ENCODE measurements at places on chromosomes 1 and 21. TPM values are rescaled to one million over a fixed set of nuclear protein-coding genes. Genes with fewer than 3 reads are reported as not detected.
A peak's percentile ranks its signal among the peaks of the same experiment; 100 is the strongest.

CRYAA gene
- total RNA-seq = not detected

PM20D1 gene
- total RNA-seq = 0.94 TPM

PKP1 gene
- total RNA-seq = not detected

FMOD gene
- not detected for total RNA-seq

HSD3B1 gene
- total RNA-seq = not detected

RIMS3 gene
- total RNA-seq = 5.4 TPM

SLC5A9 gene
- total RNA-seq = not detected

KDF1 gene
- total RNA-seq = not detected

INSRR gene
- total RNA-seq = 0.05 TPM

OR2T29 gene
- total RNA-seq = not detected

TNFSF18 gene
- not detected for total RNA-seq

PTPRC gene
- 700 TPM for total RNA-seq

CFAP45 gene
- 0.25 TPM for total RNA-seq

LRRC40 gene
- total RNA-seq = 24.7 TPM

DNA sequence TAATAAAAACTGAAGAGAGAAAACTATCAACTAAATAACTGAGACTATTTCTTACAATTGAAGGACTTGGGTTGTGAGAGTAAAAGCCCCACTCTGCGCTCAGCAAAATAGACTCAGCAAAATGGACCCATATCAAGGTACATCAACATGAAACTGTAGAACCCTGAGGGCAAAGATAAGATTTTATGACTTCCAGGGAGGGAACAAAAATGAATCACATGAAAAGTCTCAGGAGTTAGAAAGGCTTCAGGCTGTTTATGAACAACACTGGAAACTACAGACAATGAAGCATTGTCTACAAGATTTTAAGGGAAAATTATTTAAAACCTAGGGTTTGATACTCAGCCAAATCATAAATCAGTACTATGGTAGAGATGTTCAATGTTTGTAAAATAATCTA is 434.3 kb downstream of the PTPRC start:
- DNase-seq = no peak

DNA sequence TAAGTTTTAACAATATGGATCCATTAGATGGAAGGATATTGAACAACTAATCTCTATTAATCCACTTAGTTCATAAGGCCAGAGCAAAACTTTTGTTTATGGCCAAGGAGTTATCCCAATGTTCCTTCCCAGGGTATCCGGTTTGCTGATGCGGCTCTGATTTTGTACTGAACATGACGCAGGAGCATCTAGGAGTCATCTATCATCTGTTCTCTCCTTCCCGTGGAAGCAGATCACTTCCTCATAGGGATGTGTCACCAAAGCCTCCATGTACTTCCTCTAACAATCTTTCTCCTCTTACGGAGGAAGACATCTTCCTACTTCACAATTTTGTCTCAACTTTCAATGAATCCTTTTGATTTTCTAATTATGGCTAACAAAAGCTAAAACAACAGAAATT is 206.6 kb downstream of the APP start:
- DNase-seq = no peak

- DNase-seq = no peak
Measured at GRCh38 chr21:45737485-45738166, 94.1 kb downstream of the PCBP3 start.

- DNase-seq = no peak
Measured at GRCh38 chr1:205493241-205494085, 11.0 kb upstream of the CDK18 start.

- no peak for DNase-seq
Measured at GRCh38 chr1:59693406-59693805, 121.3 kb upstream of the HOOK1 start.

DNA sequence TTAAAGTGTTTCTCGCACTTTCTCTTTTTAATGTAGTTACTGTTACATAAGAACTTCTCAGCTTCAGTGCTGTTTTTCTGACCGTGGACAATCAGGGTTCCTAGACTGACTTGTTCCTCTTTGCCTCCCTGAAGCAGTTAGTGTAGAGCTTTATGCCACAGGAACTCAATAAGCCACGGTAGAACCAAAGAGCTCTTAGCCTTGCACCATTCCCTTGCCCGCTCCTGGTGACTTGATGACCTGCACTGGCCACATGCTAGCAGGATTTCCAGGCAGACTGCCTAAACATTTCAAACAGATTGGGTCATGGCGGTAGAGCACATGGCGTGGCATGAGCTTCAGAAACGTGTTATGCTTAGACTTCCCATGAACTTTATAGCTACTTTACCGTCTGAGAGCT is 18.8 kb upstream of the FASLG start:
- DNase-seq = no peak

GRCh38 chr1:168742994-168743650 is 14.1 kb upstream of the DPT start:
- no peak for DNase-seq

GRCh38 chr1:46301808-46302640 is 1.4 kb downstream of the LRRC41 start:
- DNase-seq = peak; percentile 46

DNA sequence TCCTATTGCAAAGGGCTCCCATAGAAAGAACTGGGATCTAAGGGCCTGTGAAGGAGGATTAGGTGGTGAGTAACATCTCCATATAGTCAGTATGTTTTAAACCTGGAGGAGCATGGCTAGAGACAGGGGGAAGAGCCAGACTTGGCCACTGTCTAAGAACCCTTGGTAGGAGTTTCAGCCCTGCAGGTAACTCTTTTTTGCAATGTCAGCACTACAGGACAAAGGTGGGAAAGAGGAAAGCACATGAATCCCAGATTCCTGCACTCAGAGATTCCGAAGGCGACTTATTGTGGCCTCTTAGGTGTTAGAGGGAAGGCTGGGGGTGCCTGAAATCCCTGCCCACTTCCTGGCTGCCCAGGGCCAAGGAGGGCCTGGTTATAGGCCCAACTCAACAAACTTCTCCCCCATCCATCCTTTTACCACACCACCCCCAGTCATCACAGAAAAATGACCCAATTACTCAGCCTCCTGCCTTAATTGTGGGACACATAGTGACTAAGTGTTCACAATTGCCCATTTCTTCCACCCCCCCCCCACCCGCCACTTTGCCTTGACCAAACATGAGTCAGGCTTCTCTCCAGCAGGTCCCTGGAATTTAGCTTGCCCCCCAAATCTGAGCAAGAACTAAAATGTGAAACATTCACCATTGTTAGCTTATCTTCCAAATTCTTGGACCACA is 1.9 kb upstream of the NTNG1 start:
- DNase-seq = no peak

GRCh38 chr1:239868058-239868832 is 223.4 kb upstream of the FMN2 start:
- DNase-seq = no peak

GRCh38 chr1:237093691-237094090 is 51.7 kb downstream of the RYR2 start:
- DNase-seq = no peak

- no peak for DNase-seq
Measured at GRCh38 chr1:226977643-226978431, 37.7 kb downstream of the COQ8A start.

DNA sequence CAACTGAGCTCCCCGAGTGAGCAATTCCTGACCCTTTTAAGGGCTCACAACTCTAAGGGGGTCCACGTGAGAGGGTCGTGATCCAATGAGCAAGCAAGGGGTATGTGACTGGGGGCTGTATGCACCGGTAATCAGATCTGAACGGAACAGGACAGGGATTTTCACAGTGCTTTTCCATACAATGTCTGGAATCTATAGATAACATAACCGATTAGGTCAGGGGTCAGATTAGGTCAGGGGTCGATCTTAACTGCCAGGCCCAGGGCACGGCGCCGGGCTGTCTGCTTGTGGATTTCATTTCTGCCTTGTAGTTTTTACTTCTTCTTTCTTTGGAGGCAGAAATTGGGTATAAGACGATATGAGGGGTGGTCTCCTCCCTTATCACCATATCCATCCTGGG is 30.7 kb upstream of the OPRD1 start:
- DNase-seq = no peak

DNA sequence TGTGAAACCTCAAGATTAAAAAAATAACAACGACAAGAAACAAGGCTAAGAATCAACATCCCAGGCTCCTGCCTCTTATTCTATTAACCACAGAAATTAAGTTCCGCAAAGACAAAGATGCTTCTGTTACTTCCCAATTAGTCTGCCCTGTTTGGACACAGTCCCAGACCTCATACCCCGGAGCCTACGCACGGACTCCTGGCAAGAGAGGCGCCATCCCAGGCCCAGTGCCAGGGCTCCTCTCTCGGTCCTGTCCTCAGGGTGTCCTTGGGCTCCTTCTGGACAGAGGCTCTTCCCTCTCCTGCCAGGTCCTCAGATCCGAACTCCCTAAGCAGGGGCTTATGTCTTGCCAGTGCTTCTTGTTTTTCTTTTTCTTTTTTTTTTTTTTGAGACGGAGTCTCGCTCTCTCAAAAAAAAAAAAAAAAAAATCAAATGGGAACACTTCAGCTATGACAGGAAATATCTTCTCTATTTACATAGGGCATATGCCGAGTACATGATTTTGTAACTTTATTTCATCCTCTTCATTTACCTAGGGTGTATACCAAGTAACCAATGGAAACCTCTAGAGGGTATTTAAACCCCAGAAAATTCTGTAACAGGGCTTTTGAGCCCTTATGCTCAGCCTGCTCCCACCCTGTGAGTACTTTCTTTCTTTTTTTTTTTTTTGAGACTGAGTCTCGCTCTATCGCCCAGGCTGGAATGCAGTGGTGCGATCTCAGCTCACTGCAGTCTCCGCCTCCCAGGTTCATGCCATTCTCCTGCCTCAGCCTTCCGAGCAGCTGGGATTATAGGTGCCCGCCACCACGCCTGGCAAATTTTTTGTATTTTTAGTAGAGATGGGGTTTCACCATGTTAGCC is 11.7 kb upstream of the ENO1 start:
- no peak for DNase-seq

GRCh38 chr1:111468717-111469100 is 5.1 kb upstream of the C1orf162 start:
- no peak for DNase-seq

GRCh38 chr1:91948501-91949355 is 473 bp upstream of the BRDT start:
- peak; percentile 35 for DNase-seq

DNA sequence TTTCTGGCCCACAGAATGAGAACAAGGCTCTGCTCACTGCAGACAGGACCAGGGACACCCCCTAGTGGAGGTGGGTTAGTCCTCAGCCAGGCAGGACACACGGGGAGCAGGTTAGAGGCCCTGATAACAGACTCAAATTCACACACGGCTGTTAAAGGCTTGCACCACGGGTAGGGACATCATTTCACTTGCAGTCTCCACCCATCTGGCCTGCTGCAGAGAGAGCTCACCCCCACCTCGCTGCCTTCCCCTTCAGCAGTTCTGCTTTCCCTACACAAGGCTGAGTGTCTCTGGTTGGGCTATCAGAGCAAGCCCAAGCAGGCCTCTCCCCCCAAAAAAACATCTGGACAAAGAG is 20.6 kb downstream of the MEF2D start:
- no peak for DNase-seq

GRCh38 chr1:233704898-233705723 is 91.2 kb downstream of the KCNK1 start:
- no peak for DNase-seq

DNA sequence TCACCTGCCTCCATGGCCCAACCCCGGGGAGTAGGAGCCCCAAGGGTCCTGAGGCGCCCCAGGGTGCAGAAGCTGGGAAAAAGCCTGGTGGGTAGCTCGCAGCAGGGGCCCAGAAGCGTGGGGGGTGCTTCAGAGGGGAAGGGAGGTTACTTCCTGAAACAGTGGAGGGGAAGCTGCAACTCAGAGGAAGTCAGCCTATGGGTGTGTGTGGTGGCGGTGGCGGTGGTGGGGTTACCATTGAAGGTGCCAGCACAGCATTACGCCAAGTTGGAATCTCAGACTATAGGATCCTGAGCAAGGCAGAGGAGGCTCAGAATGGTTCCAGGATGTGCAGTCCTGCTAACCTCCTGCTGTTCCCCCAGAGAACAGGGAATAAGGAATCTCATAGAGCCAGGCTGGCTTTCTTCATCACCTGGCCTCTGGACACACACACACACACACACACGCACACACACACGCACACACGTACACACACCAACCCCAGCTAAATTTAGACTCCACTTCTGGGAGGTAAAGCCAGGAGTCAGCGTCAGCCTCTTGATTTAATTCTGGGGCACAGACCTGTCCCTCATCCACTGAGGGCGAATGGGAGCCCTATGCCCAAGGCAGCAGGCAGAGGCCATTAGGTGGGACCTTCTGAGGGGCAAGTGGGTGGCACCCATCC is 1.3 kb downstream of the DENND4B start:
- DNase-seq = peak; percentile 89

DNA sequence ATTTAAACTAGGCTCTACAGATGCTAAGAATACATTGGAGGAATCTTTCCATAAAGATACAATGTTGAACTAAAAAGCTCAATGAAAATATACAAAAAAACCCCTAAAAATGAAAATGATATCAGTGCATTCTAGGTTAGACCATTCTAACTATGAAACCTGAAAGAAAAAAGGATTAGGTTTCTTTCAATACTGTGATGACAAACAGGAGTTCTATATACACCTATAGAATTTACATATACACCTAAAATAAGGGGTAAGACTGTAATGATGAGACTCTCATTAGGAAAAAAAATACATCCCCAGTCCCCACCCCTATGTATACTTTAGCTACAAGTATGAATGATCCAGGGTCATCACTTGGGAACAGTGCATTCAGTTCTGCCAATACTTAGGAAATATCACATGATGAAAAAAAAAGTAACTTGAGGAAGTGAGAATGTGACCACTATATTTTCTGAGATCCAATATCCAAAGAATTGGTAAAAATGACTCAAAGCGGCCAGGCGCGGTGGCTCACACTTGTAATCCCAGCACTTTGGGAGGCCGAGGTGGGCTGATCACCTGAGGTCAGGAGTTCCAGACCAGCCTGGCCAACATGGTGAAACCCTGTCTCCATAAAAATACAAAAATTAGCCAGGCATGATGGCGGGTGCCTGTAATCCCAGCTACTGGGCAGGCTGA is 26.3 kb downstream of the SELENOF start:
- no peak for DNase-seq

GRCh38 chr1:234779160-234779538 is 169.2 kb upstream of the IRF2BP2 start:
- DNase-seq = no peak

Data from activated CD4-positive, alpha-beta T cell treated with anti-CD3 and anti-CD28 coated beads, Interleukin-2, amount 10 ng/mL, durations not matched to agents 7 days and 5 days (primary cell).